Fibroblast of skin of right biceps (primary cell): ENCODE measurements at places on chromosomes 1 and 21.

DNA sequence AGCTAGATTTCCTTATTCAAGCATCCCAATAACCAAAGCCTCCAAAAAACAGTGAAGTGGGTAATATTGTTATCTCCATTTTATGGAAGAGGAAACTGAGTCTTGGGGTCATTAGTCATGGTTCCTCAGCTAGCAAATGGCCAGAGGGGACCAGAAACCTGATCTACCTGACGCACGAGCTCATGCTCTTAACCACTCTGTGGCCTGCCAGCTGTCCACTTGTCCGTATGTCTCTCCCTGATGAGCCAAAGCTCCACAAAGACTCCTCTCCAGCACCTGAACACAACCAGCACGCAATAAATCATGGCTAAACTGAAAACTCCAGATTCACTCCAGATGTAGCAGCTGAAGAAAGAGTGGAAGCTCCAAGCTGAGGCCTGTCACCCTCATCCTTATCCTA, 5.8 kb downstream of the CAPN8 start:
- no peak for DNase-seq

DNA sequence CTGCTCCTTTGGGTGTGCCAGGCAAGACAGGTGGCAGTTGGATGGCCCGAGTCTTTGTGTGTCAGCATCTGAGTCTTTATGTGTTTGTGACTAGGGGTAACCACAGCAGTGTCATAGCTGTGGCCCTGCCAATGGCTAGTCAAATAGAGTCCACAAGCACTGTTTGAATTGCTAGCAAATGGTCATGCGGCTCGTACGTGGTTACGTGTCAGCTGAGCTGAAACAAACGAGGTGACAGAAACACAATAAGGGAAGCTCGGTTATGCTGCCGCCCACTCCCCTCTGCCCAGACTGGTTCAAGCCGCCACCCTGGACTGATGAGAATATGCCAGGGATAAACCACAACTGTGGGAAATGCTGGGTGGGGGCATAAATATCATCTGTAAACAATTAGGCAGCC, 174.3 kb upstream of the LMO4 start:
- DNase-seq: no peak

DNA sequence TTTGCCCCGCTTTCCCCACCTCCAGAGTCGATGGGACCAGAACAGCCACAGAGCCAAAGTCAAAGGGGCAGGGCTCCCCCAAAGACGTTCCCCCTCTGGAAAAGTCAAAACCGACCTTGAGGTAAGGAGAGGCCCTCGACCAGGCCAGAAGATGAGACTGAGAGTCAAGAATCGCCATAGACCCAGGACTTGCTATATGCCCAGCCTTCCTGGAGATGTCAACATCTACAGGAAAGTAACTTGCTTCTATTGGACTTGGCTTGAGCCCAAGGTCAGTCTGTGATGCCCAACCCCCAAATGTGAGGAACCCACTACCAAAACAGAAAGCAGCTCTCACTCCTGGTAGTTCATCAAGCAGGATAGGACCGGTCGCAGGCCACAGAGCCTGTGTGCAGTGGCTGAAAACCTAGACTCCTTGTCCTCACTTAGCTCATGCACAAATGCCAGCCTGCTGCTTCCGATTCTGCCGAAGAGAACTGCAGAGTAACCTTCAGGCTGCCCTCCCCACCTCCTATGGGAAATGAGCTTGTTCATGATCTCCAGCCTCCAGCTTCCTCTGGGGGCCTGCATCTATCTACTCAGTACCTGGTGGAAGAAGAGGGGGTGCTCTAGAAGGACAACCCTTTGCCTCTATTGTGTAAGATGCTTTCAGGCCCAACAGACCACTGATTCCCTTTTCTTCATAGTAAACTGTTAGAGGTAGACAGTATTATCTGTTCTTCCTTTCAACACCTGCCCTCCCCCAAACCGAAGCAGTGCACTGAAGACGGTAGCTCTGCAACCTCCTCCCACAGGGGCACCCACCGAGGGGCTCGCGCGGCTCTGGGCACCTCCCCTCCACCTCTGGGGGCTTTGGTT, 1.4 kb downstream of the ACOT7 start:
- no peak for DNase-seq

DNA sequence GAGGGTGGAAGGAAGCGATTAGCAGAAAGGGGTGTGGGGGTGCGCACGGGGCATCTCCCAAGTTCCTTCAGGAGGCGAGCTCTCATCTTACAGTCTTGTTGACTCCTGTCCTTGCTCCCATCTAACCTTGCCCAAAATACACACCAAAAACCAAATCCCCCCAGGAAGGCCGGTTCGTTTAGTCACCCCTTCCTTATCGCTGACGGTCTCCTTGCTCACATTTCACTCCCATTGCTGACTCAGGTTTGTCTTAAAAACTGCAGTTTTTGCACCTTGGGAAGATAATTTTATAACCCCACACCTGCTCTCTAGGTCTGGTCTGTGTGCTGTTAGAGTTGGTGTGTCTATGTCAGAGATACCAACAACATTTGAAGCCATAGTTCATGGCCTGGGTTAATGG, 68.1 kb upstream of the F3 start:
- no peak for DNase-seq

DNA sequence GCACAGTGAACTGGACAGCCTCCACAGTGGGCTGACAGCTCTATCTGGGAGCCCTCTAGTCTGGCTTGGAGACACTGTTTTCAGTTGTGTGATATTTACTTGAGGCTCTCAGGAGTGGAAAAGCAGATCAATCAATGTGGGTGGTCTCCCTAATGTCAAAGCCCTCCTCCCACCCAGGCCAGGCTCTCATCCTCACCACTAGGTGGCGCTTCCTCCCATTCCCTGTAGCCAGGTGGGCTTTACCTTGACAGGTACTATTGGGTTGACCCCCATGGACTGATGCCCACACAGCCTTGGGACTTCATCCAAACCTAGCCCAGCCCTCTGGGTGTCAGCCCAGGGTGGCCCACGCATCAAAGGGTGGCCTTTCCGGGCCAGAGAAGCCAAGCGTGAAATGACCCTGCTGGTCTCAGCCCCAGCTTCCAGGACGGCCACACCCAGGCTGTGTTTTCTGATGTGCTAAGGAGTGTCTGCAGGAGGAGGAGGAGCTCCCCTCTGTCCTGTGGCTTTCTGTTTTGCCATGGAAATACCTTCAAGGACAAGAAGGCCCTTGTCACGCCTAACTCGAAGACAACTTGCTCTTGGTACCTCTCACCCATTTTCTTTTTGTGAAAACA, 54.0 kb downstream of the CLIC6 start:
- no peak for DNase-seq

GRCh38 chr1:36151845-36152203, 2.5 kb upstream of the TRAPPC3 start:
- no peak for DNase-seq

- no peak for DNase-seq
These were observed 68.5 kb downstream of the SLC37A1 start for GRCh38 chr21:42581993-42582786.

DNA sequence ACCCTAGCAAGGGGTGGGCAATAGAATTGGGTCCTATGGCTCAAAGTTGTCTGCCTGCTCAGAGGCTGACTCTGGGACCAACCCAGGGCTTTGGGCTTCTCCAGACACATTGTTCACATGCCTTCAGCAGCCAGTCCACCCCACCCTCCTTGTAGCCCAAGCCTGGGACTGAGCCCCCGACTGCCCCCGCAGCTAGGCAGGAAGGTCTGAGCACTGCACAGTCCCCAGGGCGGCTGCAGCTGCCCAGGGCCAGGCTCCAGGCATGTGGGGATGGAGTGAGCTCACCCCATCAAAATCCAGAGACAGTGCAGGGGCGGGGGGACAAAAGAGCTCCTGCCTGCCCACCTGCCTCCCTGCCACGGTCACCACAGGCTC, 35.6 kb downstream of the HSPG2 start:
- DNase-seq: peak; percentile 51

- peak; percentile 69 for DNase-seq
These were observed 841.5 kb downstream of the KCNT2 start for GRCh38 chr1:195766709-195767108.

GRCh38 chr1:199308349-199308846, 669.6 kb downstream of the PTPRC start:
- DNase-seq: no peak

DNA sequence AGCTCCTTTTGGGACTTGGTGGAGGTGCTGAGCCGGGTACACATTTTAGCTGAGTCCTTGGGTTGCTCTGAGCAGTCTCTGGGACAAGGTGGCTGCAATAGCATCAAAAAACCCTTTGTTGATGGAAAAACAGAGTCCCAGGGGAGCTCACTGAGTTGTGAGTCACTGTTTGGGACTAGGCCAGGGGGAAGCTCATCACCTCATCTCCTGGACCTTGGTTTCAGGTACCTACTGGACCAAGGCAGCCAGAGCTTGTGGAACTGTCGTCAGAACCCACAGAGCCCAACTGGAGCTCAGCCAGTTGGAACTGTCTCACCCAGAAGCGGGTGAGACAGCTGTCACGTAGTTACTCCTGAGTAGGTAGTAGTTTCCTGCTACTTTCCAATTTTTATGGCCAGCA, 146.7 kb downstream of the HLX start:
- DNase-seq: peak; percentile 41
